ENCODE measurements at places on chromosomes 4 and X.

GRCh38 chr4:147247579-147247978 is 233.3 kb upstream of the EDNRA start:
- no peak for DNase-seq

GRCh38 chr4:26372525-26373172 is 51.8 kb downstream of the RBPJ start:
- DNase-seq, result peak; percentile 15

DNA sequence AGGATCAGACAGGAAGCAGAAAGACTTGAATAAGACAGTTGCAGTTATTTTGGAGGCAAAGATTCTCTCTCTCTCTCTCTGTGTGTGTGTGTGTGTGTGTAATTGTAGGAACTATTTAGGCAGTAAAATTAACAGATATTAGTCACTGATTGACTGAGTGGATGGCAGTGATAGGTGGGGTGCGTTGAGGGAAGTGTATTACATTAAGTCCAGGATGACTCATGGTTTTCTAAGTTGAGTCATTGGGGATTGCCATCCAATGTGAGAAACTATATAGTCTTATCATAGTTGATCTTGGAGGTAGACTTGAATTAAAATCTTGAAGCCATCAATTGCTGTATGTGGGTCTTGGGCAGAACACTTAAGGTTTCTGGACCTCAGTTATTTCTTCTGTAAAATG is 75.4 kb downstream of the AR start:
- DNase-seq, result no peak

- DNase-seq, result no peak
These were observed 532.8 kb downstream of the RPA4 start for GRCh38 chrX:97416461-97416860.

GRCh38 chrX:79080141-79080540 is 64.3 kb upstream of the GPR174 start:
- no peak for DNase-seq

DNA sequence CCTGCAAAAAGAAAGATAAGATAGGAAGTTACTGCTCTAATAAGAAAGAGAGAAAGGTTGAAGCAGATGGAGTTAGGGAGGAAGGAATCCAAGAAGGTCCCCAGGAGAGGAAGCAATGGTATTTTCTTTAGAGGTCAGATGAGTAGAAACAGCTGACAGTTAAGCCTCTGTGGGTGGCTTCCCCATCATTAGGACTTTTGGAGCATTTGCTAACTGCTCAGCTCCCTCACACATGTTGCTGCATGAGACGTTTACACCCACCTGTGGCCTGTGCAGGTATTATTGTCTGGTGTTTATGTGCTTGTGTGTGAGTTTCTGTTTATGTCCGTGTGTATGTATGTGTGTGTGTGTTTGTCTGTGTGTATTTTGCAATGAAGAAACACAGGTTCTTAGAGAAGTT is 346.8 kb downstream of the RAB28 start:
- DNase-seq, result no peak

DNA sequence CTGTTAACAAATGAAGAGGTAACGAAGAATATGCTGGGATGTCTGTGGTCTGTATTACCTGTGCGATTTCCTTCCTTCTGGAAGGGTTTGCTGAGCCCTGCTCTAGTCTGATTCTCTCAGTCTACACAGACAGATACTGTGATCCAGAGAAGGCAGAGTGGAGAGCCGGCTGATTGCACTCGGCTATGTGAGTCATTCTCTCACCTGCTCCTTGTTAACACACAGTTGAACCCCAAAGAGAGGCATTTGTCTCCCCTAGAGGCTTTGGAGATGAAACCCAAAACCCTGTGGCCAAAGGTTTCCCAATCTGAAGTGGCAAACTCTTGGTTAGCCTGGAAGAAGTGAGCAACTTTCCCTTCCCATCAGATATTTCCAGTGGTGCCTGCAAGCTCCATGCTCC is 78.1 kb upstream of the GPC4 start:
- DNase-seq, result no peak

- no peak for DNase-seq
These were observed 90.1 kb downstream of the IRF2 start for GRCh38 chr4:184384056-184384809.

DNA sequence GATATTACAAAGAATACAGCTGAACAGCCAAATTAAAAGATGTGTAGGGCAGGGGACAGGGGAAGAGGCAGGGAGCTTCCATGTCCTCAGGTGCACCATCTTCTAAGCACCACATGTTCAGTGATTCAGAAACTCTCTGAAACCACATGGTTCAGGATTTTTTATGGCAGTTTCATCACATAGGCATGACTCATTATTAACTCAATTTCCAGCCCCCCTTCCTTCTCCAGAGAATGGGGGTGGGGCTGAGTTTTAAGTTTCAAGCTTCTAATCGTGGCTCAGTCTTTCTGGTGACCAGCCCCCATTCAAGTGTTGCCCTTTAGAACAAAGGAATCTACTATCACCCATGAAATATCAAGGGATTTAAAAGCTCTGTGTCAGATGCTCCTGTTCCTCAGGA is 317.8 kb upstream of the GALNT7 start:
- DNase-seq, result no peak

DNA sequence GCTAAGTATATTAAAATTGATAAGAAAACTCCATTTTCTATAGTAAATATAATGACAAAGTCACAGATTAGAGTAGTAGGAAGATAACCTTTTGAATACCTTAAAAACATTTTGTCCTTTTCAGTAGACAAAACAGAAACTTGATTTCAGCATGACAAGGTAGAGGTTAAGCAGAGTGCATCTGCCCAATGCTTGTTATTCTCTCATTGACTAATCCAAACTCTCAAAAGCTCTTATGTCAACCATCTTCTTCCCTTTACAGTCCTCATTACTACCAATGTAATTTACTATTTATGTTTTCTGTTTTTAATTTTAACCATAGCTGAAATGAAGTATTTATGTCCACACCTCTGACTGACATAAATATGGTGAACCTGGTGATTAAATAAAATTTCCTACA is 11.1 kb downstream of the NIPAL1 start:
- no peak for DNase-seq

DNA sequence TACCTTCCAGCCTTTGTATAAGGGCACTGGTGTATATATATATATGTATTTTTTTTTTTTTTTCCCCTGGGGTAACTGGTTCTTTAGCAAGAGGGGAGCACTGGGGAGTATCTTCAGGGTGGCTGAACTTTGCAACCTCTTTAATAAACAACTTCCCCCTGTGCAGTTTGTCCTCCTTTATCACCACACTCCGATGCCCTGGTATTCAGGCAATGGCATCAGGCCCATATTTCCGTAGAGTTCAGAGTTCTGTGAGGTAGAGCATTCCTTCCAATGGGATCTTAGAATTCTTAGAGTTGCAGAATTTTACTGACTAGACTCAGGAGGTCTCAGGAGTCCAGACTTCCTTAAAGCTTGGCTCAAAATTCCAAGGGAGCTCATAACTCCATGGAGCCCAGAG is 24.6 kb downstream of the NYX start:
- DNase-seq, result no peak

All from activated T-cell treated with anti-CD3 and anti-CD28 coated beads for 4 hours (primary cell).